ENCODE measurements at places on chromosomes 7 and 10.

DNA sequence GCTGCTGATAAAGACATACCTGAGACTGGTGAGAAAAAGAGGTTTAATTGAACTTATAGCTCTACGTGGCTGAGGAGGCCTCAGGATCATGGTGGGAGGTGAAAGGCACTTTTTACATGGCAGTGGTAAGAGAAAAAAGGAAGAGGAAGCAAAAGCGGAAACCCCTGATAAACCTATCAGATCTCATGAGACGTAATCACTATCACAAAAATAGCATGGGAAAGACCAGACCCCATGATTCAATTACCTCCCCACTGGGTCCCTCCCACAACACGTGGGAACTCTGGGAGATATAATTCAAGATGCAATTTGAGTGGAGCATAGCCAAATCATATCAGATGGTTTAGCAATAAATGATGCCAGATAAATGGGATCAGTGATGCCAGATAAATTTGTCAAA is 892.0 kb upstream of the CELF2 start:
- DNase-seq = no peak

DNA sequence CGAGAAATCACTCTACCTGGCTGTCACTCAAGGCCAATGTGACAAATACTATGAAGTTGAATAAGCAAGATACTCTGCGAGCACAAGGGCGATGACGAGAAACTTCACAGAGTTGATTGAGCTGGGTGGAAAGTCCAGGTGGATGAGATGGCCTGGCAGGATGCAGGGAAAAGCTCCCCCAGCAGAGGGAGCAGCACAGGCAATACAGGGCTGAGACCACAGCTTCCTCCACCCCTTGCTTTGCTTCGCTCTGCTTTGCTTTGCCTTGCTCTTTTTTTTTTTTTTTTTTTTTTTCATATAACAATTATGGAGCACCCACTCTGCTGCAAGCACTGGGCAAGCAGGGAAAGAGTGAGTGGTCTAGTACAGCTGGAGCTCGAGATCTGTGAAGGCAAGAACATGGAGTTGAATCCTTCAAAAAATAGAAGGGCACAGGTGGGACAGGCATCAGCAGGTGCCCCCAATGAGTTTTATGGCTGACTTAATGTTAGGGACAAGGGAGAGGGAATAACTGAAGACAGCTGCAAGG is 88.3 kb downstream of the CABCOCO1 start:
- no peak for DNase-seq

- no peak for DNase-seq
Measured at GRCh38 chr10:14481752-14482151, 151.0 kb upstream of the FRMD4A start.

- no peak for DNase-seq
Measured at GRCh38 chr7:951881-952547, 2.5 kb downstream of the ADAP1 start.

DNA sequence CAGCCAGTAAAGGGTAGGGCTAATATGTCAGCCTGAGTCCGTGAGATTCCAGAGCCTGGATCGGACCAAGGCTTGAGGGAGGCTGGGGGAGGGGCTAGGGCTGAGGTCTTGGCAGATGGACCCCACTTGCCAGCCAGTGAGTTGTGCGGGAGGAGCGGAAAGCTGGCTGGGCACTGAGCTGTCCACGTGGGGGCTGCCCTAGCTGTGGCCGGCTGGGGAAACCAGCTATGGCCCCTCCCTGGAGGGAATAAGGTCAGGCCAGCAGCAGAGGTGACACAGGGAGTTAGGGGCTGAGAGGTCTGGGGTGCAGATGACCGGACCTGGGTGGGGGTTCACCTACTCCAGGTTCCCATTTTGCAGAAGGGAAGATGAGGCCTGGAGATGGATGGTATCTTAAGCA is 77.3 kb downstream of the UNCX start:
- DNase-seq = no peak
